ENCODE measurements at places on chromosomes 7 and 10.

DNA sequence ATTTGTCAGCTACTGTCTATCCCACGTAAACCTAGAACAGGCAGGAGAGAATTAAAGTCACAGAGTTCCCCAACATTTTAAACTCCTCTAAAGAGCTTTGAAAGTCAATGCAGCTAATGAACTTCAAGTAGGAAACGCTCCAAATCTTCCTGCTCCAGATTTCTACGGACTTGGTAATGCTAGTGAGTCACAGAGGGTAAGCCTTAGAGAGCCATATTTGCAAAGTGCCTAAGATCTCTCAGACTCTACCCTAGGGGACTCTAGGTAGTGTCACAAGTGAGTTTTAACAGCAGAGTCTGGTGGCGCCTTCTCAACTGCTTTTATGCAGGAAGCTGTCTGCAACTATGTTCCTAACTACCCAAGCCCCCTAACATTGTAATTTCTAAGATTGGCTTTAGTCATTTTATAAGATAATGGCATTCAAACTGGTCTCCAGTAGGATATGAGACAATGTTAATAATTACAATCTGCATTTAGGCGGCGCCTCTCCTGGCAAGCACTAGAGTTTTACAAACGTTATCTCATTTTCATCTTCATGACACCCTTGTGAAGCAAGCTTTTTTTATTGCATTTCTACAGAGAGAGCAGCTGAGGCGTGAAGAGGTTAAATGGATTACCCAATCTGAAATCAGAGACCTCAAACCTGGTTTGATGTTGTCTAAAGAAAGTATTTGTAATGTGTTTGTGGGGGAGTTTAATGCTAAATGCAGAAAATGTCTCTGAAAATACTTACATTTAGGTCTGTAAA lies 22.0 kb upstream of the FZD1 start:
- peak; percentile 39 for DNase-seq

GRCh38 chr10:114779803-114780576 lies 41.6 kb upstream of the FHIP2A start:
- DNase-seq: peak; percentile 81

DNA sequence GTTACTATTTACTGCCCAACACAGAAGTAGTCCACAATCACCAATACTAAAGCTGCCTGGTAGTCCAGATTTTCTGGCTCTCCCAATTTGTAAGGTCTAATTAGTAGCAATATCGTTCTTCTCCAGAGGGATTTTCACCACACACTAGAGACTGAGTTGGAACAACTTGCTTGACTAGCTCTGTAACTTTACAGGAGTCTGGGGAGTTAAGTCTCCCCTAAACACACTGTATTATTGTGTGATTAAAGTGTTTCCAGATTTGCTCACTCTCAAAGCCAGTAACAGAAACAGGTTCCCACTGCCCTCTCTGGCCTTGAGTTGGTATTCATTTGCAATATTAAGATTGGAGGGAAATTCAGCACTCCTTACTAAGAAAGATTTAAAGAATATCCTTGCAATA lies 1175.7 kb downstream of the SORCS1 start:
- DNase-seq: no peak

- peak; percentile 46 for DNase-seq
Observed at GRCh38 chr10:113084031-113084430, 134.0 kb downstream of the TCF7L2 start.

GRCh38 chr7:17020250-17020649 lies 138.5 kb upstream of the AGR3 start:
- no peak for DNase-seq

GRCh38 chr7:12655161-12655560 lies 32.3 kb upstream of the ARL4A start:
- DNase-seq: peak; percentile 35

DNA sequence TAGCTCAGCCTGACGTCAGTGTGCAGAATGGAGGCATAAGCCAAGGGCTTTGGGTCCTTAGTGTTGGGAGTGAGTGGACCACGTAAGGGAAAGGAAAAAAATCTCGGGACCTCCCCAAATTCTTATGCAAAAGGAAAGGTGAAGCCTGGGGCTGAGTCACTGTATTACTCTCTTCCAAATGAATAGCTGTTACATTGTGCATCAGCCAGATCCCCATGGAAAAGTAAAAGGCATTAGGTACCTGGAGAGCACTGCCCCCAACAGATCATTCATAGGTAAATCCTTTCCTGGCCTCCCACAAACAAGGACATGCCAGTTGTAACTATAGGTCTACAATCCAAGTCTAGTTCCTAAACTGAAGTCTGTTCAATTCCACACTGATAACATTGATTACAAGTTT lies 170.5 kb downstream of the C1GALT1 start:
- peak; percentile 4 for DNase-seq

DNA sequence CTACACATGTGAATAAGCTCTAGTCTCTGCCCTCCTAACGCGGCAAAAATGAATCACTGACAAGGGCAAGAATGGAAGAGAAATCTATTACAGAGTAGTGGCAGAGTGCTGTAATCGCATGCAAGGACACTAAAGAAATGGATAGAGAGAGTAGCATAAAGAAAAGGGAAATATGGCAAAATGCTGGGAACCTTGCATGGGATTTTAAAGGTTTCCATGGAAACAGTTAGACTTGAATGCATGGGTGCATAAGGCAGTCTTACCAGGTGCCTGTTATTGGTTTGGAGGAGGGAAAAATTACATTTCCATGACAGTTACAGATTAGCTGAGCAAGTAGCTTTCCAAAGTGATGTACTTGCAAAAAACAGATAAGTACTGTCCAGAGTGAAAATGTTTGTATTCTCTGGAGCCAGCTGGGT lies 233.4 kb downstream of the PTN start:
- DNase-seq: peak; percentile 29

- peak; percentile 42 for DNase-seq
Observed at GRCh38 chr7:106623853-106624252, 37.1 kb downstream of the CCDC71L start.

DNA sequence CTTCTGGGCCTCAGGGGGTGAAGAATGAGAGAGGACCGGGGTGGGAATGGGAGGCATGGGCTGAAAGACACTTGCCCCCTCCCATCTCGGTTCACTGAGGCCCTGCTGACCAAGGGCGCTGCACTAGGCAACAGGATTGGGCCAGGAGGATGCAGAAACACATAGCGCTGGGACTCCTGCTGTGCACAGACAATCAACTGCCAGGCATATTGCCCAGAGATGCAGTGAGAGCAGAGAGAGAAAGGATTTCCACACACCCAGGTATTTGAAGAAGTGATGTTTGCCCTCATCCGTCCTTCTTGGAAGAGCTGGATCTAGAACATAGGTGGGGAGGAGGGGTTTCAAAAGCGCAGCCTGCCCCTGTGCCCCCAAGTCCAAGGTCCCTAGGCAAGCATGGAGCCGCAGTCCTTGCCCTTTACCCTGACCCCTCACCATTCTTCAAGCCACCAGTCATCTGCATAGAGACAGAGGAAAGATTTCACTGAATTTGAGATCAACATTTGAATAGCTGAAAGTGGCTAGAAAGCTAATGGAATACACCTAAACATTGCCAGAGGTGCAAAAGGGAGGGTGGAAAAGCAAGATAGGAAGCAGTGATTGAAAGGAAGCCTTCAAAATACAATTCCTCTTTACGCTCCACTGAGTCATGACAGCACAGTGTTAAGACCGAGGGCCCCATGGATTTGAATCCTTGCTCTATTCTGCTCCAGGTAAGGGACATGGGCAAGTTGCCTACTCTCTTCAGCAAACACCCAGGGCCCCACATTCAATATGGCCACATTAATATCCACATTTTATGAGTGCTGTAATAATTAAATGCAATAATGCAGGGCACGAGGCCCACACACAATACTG lies 44.2 kb upstream of the TNS3 start:
- DNase-seq: no peak

DNA sequence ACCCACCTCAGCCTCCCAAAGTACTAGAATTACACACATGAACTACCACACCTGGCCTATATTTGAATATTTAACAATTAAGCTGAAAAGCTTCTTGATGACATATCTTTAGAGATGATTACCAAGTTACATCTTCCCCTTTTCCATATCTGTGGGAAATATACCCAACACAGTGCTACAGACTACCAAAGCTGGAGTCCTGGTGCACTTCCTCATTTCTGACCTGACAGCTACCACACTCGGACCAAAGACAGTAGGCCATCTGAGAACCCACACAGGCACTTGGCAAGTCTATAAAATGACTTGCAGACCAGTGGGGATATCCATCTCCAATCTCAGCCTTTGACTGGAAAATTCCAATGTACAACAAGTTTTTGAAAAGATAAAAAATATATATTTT lies 270.4 kb upstream of the KLF14 start:
- no peak for DNase-seq

DNA sequence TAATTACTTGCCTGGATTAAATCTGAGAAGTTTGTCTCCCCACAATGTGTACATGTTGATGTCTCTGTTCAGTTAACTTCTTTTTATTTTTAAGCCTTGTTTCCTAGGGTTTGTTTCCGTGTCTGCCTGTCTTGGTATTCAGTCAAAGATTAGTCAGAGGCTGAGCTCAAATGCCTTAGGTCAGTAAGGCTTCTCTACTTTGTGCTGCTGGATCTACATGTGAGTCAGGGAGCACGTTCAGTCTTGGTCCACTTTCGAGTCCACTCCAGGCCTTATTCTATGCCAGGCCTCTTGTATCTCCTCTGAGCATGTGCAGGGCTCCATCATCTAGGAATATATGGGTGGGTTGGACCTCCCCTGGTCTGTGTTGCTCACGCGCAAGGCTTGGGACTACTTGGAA lies 93.3 kb upstream of the FZD8 start:
- DNase-seq: peak; percentile 88

DNA sequence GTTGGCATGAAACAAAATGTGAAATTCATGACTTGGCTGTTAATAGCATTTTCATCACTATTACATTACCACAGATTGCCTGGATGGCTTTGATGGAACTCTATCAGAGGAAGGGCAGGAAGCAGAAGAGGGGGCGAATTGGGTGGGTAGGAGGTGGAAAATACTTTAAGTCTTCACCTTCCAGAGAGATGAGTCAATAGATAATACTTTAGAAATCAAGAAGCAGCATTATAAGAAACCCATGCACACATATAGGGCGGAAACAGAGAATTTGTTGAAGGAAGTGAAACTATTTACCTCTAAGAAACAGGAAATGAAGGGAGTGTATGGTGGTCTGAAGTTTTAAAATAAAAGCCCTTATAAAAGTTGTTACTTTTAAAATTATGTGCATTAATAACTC lies 152.1 kb upstream of the TARP start:
- no peak for DNase-seq

DNA sequence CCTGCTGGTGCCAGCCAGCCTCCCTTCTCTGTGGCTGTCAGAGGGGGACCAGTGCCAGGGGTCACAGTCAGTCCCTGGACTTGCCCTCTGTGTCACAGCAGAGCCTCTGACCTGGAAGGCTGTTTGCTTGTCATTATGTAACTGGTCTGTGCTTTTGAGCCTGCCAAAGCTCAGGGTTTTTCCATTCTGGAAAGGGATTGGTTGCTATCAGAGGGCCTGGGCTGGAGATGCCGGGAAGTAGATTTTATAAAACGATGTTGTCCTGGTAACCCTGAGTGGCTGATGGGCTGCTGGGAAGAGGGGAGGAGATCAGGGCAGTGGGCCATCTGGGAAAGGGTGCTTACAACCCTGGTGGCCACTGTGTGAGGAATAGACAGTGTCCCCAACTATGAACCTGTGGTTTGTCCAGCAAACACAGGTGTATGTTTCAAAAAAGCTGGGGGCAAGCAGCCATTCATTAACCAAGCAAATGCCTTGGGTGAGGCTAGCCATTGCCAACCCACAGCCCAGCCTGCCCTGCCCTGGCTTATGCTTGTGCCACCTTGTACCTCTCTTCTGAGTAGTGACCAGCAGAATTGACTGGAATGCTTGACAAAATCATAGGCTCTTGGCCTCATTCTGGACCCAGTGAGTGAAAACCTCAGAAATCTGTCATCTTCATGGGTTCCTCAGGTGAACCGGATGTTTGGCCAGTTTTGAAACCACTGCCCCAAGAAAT lies 21.6 kb downstream of the SFTPD start:
- DNase-seq: no peak

DNA sequence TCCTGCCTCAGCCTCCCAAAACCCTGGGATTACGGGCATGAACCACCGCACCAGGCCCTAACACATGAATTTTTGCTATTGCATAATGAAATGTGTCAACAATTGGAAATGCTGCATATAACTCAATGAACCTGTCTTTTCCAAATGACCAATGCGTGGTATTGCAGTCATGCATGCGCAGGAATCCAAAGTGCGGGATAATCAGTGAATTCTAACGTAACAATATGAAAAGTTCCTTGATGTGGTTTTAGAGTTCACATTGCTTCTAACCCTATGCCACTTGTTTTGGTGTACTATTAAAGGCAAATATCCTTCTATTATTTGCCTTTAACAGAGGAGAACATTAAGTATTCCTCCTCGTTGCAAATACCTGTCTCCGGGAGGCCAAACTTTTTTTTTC lies 10.5 kb downstream of the TDRD1 start:
- no peak for DNase-seq

GRCh38 chr10:1731592-1731991 lies 5.7 kb downstream of the ADARB2 start:
- DNase-seq: no peak

- DNase-seq: no peak
Observed at GRCh38 chr7:66781408-66782090, 41.0 kb downstream of the RABGEF1 start.

GRCh38 chr7:21030237-21030871 lies 243.7 kb upstream of the SP8 start:
- DNase-seq: no peak

DNA sequence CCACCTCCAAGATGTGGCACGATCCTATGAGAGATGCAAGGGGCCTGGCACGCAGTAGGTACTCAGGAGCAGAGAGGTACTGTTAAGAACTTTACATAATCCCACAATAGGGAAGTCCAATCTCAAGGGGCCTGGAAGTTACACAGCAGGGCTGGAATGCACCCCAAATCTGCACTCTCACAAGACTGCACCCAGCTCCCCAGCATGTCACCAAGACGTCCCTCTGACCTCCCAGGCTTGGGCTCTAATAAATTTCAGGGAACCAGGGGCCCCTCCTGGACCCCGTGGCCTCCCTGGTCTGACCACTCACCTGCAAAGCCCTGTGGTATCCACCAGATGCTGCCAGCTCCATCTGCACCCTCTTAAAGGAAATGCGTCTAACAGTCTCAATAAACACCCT lies 94.9 kb downstream of the OAT start:
- DNase-seq: no peak

DNA sequence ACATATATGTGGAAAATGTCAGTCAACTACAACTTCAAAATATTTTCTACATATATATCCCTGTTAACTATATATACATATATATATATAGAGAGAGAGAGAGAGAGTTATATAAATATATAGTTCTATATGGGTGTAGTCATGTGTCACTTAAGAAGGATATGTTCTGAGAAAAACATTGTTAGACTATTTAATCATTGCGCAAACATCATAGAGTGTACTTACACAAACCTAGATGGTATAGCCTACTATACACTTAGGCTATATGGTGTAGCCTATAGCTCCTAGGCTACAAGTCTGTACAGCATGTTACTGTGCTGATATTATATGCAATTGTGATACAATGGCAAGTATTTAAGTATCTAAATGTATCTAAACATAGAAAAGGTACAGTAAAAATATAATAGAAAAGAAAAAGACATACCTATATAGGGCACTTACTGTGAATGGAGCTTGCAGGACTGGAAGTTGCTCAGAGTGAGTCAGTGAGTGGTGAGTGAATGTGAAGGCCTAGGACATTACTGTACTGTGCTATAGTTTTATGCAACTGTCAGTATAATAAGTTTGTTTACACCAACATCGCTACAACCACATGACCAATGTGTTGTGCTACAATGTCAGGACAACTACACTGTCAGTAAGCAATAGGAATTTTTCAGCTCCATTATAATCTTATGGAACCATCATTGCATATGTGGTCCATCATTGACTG lies 18.0 kb upstream of the FGL2 start:
- no peak for DNase-seq

GRCh38 chr10:117680601-117681000 lies 138.1 kb downstream of the EMX2 start:
- DNase-seq: no peak

All from cardiac fibroblast (primary cell).